ENCODE measurements at places on chromosomes 2 and 18.

DNA sequence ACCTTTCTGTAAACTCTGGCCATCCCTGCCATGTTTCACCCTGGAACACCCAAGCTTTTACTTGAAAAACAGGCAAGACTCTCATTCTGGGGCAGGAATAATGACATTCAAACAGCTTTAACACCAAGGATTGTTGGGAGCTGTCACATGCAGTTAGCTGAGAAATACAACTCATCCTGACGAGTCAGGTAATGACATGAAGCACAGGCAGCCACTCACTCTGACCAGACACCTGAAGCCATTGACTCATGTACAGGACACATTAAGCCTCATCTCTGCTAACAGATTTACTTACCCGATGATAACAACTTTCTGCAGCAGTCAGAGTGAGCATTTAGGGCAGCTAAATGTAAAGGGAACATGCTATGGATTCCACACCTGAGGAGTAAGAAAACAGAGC lies 163.1 kb upstream of the PGAP1 start:
- no peak for DNase-seq

- DNase-seq = no peak
Measured at GRCh38 chr18:58496231-58496630, 132.7 kb downstream of the ALPK2 start.

- no peak for DNase-seq
Measured at GRCh38 chr2:3283206-3283605, 94.4 kb downstream of the EIPR1 start.

- no peak for DNase-seq
Measured at GRCh38 chr2:220129391-220129790, 502.0 kb downstream of the SLC4A3 start.

DNA sequence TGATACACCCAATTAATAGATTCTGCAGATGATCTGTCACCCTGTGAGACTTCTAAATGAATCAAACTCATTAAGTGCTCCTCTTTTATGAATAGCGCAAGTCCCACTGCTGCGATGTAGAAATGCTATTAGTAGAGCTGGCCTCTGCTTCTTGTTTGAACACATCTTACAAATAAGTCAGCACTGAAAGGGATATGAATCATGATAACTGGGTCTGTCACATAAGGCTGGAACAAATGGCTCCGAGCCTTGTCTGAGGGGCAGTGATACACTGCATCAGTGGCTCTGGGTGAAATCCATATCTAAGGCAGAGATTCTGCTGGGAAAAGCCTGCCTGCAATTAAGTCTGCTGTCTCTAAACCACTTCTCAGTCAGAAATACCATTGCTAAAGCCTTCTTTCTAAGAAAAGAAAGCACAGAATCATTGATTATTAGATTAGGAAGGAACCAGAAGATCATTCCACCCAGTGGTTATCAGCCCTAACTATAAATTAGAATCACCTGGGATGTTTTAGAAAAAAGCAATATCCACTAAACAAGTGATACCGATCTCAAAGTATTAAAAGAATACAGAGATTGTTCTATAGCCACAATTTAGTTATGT lies 75.2 kb downstream of the SLC5A7 start:
- no peak for DNase-seq

DNA sequence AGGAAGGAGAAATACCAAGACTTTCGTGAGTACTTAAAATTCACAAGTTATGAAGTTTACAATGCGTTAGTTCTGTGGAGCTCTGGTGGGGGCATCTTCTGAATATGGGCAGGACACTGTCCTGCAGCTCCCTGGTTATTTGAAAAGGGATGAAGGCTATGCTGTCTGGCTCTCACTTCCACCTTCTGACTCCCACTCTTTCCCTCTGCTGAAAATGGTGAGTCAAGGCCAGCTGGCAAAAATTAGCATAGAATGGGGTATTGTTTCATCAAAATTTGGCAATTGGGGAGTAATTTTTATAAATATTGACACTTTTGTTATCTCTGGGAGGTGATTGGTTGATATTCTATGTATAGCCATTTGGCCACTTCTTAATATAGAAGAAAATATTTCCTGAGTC lies 177.4 kb downstream of the PARD3B start:
- no peak for DNase-seq

DNA sequence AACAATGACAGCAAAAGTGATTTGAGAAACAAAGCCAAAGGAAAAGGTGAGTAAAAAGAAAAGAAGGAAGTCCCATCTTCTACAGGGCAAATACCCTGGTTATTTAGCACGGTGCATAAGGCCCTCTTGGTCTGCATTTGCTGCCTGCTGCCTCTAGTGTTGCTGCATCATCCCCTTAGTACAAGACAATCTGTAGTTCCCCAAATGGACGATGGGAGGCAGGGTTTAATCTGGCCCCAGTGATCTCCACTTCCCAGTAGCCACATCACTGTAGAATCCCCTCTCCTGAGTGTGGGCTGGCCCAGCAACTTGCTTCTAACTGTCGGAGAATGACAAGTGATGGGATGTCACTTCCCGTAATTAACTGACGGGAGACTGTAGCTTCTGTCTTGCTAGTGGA lies 85.1 kb downstream of the CTAGE1 start:
- no peak for DNase-seq

DNA sequence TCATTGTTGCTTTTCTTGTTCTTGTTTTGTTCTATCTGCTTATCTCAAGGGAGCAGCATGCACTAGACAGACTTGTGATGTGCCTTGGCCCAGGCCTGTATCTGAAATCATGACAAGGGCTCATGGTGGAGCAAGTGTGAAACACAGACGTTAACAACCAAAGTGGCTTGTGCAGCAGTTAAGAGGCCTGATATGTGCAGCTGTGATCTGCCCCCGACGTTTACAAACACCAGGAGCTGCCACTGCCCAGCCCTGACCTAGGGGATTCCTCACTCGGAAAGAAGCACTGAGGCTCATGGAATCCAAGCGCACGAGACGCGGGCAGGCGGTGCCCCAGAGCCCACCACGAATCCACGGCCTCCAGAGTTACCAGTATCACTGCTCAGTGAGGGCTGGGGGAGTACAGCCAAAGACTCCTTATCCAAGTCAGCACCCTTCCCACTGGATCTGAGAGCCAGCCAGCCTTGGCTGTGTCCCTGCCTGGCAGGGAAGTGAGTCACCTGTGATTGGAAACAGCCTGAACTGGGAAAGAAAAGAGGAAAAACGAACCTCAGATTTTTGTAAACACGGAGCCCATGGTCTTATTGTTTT lies 62.3 kb upstream of the SNTG2 start:
- no peak for DNase-seq

- DNase-seq = no peak
Measured at GRCh38 chr2:96198921-96199320, 9.7 kb downstream of the STARD7 start.

DNA sequence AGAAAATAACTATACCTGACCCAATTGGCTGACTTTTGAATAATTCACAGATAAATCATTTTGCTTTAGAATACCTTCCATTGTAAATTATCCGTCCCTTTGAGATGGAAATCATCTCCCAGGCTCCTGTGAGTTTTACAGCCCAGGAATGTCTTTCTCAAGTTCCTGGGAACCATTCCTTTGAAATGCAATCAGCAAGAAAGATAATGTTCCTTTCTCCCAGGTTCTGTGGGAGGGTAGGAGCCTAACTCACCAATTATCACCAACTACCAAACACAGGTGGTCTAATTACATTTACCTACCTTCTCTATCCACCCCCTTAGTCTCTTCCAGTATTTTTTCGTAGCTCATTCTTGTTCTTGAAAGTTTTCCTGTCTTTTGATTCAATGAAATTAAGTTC lies 1016.0 kb downstream of the SOCS6 start:
- DNase-seq = no peak

DNA sequence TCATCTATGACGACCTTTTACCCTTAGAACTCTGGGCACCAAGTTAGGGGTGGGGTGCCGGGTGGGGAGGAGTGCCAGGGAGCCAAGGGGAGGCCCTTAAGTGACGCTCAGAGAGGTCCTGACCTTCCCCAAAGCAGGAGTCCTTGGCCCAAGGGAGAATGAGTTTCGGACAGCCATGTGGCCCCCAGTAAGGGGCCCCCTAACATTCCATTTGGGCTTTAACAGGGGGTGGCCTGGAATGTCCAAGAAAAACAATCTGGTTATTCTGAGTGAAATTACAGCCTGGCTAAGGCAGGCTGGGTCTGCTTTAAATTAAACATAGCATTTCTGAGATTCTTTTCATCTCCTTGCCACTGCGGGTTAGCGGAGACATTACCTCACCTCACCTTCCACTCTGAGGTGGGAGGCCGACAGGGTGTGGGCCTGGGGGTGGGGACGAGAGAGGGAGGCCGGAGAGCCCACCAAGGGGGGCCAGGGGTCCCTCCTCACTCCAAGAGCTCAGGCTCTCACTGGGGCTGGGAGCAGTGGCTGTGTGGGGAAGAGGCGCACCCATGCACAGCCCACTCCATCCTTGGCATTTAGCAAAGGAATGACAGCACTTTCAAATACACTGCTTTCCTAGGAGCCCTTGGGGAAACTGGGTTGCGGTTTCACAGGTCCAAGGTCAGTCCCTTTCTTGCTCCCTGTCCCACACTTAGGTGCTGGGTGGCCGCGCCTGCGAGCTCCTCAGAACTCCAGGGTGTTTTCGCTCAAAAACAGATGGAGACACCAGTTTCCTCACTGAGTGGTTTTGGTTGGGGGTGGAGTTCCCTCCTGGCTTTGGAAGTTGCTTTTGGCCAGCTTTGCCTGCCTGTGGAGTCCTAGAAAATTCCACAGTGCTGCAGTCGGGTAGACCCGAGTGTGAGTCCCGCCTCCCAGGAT lies 107.4 kb downstream of the POLR1A start:
- DNase-seq = no peak

- DNase-seq = no peak
Measured at GRCh38 chr2:37652199-37652640, 19.2 kb downstream of the CDC42EP3 start.

- no peak for DNase-seq
Measured at GRCh38 chr2:67923696-67924095, 139.1 kb downstream of the C1D start.

DNA sequence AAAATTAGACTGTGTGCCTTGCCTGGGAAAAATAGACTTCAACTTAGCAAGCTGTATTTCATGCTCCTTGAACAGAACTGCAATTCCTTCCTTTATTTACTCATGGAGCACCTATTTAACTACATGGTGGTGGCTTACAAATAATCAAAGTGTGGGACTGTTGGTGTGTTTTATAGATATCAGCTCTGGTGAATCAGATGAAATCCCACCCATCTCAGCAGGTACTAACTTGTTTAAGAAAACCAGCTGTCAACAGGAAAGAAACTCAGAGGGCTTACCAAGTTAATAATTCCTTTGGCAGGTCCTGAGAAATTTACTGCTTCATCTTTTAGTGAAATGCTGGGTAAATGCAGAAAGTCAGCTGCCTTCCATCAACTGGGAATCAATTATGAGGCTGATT lies 830.6 kb downstream of the SLC4A3 start:
- DNase-seq = no peak

DNA sequence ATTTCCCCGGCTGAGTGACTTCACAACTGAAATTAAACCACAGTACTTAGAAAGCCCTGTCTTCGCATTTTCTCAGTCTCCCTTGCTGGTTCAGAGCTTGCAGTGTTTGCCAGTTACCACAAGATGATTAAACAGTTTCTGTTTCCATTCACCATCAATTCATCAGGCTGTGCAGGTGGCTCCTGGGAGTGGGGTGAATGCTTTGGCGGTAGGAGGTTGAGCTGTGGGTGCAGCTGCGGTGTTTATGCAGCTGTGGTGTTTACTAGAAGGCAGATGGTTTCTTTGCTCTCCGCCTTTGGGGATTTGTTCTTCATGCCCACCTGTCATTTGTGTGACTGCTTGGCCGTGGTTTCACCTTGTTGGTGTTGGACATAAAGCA lies 16.1 kb downstream of the ACOXL start:
- DNase-seq = no peak

DNA sequence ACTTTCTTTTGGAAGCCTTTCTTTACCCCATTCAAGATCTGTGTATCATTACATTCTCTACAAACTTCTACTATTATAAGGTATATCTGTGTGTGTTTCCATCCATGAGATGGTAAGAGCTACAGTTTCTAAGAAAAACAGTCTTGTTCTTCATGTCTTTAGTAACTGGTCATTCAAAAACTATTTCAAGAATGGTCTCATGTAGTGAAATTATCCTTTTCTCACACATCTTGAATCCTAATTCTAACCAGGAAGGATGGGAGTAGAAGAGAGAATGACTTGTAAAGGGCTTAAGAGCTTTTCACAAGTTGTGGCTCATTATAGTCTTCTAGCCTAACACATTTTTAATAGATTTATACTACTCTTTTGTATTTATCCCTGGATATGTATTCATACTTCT lies 47.3 kb downstream of the ROCK1 start:
- no peak for DNase-seq

DNA sequence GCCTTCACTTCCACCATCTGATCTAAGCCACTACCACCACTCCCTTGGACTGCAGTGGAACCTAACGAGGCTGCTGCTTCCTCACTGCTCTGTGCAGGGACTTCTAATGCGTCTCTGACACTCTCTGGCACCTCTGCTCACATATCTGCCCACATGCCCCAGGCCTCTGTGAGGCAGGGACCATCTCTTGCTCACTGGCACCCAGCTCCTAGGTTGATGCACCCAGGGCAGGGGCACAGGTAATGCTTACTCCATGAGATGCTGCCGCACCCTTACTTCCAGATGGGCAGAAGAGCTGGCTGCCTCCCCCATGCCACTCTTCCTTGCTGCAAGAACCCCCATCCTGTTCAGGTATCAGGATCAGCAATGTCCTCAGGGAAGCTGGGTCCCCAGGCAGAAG lies 294.0 kb upstream of the HS6ST1 start:
- no peak for DNase-seq

- DNase-seq = no peak
Measured at GRCh38 chr2:235940330-235940729, 227.9 kb downstream of the GBX2 start.

DNA sequence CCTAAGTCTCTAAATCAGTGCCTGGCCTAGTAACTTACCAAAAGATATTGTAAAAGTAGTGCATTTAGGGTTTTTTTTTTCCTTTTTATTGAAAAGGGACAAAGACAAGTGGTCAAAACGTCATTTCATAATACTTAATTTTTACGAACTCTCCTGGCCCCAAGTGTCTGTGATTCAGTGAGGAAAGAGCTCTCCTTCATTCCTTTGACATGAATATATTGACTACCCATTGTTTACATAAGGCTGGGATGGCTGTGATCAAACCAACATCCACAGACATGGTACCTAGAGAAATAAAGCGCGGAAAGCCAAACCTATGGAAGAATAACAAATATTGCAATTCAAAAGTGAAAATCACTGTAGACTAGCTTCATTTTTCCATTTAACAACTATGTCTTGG lies 198.4 kb downstream of the BABAM2 start:
- no peak for DNase-seq

DNA sequence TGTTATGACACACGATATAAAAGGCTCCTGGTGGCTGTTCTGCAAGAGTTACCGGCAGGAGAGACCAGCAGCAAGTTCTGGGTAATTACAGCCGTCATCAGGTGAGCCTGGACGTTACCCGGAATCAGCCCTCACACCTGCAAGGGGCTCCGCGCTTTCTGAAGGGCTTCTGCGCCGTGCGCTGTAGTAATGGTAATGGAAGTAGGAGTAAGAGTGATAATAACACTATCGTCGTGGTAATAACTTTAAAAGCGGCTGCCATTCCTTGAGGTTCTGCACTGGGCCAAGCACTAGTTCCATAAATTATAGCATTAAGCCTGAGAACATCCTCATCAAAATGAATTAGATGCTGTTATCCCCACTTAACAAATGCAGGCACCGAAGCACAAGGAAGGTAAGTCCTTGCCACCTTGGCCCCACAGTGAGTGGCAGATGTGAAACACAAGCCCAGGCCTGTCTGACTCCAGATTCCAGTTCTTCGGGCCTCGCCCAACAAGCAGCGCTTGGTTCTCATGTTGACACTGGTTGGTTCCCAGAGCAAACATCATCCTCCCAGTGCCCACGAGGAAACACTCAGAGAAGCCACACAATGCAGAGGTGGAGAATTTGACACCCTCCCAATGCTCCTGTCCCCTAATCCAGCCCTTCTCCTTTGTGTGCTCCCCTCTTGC lies 205.2 kb downstream of the EIPR1 start:
- DNase-seq = no peak
